ENCODE measurements at places on chromosomes 7 and 10. TPM values are rescaled to one million over a fixed set of nuclear protein-coding genes. Genes with fewer than 3 reads are reported as not detected.

RBM48 gene
- total RNA-seq: 3.6 TPM

GPR37 gene
- total RNA-seq: not detected

UCN3 gene
- total RNA-seq: not detected

SLC13A4 gene
- 0.31 TPM for total RNA-seq

DNA sequence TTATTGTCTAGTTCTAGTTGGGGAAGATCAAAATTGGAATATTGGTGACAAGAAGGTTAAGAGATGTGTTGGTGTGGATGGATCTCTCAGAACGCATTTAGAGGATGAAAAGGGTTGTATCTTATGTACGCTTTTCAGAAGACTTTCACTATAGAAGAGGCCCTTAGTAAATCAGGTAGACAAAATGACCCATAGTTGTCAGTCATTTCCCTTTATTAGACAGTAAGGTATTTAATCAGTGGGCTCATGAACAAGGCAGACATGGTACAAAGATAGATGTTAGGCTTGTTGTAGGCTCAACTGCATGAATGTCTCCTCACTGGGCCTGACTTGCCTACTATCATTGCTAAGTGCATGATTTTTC, 359.2 kb downstream of the PHF14 start:
- DNase-seq: no peak

- DNase-seq: peak; percentile 96
Observed at GRCh38 chr10:101042667-101043362, 11.8 kb downstream of the SFXN3 start.

- no peak for DNase-seq
Observed at GRCh38 chr10:26365681-26366358, 72.3 kb upstream of the APBB1IP start.

- DNase-seq: no peak
Observed at GRCh38 chr7:112296432-112296831, 89.9 kb downstream of the ZNF277 start.

DNA sequence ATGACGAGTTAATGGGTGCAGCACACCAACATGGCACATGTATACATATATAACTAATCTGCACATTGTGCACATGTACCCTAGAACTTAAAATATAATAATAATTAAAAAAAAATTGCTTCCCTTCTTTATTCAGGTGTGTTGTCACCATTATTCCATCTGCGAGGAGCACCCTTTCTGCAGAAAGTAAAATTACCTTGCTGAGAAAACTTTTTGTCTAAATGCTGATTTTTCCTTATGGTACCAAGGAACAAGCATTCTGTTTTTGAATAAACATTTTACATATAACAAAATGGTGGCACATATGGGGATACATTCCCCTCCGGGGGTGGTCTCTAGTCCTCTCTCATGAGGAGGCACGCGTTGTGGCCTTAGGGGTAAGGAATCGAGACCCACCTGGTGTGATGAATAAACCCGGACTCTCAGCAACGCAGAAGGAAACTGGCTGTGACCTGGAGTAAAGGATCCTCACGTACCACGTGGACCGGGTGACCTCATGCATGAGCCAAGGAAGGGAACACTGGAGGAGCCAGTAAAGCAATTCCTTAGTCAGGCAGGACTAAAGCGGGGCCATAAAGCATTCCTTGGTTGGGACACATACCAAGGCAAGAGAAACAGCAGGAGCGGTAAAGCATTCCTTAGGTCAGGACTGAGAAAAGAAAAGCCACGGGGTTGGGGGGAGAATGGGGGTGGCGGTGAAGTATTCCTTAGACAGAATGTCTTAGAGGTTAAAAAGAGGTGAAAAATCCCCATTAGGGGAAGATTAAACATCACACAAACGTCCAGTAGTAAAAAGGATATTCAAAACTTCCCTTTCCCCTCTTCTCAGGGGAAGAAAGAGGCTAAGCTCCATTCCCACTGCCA, 20.8 kb upstream of the OPTN start:
- no peak for DNase-seq

DNA sequence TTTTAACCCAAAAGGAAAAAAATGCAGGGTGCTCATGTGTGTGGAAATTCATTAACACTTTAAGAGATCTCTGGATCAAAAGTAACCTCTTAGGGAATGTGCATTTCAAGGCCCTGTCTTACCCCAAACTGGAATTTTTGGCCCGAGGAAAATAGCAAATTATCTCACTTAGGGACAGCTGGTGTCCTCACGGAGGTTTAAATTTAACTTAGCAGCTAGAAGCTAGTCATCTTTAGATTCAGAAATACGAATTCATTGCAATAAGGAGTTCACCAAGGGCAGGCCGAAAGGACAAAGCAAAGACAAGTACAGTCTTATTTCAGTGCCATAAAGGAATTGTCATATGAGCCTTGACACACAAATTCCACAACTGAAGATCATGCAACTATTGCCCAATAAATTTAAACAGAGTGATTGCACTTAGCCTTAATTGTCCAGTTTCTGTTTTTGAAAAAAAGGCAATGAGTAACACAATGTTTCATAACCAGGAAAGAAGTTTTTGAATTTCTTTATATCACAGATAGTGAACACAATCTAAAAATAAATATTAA, 22.4 kb upstream of the SEMA3C start:
- no peak for DNase-seq
